NCI-H1694 treated with DMSO at 0.1 percent for 48 hours (cell line): ENCODE measurements at places on chromosomes 7 and 10.

GRCh38 chr10:112082120-112082519, 101.4 kb downstream of the GPAM start:
- DNase-seq: peak; percentile 42

DNA sequence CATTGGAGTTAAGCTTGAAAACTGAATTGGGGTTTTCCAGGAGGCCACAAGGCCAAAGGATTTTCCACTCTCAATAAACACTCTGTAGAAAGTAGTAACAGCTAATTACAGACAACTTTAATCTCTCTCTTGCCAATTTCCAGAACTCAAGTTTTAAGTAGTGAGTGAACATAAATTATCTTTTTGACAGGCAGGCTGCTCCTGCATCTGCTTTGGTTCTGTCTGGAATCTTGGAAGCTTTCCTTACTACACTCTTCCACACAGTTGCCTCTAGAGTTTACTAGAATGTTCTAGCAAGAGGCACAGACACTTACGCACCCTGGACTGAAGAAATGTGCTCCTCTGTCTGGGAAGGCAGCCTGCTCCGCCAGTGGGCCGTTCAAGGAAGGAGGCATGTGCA, 90.5 kb upstream of the WAC start:
- no peak for DNase-seq

DNA sequence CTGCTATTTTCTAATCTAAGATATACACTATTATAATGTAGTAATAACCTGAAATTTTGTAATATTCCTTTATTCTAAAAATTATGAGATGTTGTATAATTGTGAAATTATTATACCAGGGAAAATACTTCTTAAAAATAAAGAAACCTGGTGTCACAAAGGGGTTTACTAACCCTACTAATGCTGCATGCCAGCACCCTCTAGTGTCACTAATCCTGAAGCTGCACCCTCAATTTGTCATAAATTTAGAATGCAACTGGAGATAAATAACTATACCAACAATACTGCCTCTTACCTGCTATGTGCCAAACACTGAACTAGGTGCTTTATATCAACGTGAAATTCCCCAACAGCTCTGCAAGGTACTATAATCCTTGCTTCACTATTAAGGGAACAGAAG, 30.8 kb downstream of the TM9SF3 start:
- peak; percentile 9 for DNase-seq

DNA sequence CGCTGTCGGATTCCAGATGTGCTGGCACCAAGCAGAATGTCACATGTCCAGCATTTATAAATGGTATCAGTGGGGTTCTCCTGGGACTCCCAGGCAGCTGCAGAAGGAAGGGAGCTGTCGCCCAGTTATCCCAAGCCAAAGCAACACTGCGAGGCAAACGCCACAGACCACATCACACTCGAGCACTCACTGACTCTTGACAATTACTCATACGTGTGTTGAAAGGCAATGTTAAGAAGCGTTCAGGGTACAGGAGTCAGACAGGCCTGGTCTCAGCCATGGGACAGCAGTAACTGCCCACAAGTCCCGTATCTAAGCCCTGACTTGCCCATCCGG, 113.4 kb downstream of the DIP2C start:
- no peak for DNase-seq

- no peak for DNase-seq
Measured at GRCh38 chr7:95001258-95001657, 93.9 kb downstream of the PPP1R9A start.

GRCh38 chr10:44878706-44879530, 32.2 kb upstream of the TMEM72 start:
- DNase-seq: peak; percentile 63

- DNase-seq: no peak
Measured at GRCh38 chr10:45581216-45581549, 91.4 kb downstream of the ZFAND4 start.

DNA sequence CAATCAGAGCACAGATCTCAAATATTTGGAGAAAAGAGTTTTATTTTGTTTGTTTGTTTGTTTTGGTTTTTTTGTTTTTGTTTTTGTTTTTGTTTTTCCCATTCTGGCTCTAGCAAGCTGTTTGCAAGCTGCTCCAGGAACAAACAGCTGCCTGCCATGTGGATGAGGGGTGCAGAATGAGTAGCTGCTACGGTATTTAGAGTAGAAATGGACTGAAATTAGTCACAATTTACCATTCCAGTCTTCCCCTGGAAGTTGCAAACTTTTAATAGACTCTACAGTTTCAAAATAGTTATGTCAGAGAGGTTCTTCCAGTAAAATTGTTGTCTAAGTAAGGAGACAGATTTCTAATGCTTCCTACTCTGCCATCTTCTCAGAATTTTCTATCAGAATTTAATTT, 27.1 kb upstream of the TAS2R16 start:
- DNase-seq: no peak

DNA sequence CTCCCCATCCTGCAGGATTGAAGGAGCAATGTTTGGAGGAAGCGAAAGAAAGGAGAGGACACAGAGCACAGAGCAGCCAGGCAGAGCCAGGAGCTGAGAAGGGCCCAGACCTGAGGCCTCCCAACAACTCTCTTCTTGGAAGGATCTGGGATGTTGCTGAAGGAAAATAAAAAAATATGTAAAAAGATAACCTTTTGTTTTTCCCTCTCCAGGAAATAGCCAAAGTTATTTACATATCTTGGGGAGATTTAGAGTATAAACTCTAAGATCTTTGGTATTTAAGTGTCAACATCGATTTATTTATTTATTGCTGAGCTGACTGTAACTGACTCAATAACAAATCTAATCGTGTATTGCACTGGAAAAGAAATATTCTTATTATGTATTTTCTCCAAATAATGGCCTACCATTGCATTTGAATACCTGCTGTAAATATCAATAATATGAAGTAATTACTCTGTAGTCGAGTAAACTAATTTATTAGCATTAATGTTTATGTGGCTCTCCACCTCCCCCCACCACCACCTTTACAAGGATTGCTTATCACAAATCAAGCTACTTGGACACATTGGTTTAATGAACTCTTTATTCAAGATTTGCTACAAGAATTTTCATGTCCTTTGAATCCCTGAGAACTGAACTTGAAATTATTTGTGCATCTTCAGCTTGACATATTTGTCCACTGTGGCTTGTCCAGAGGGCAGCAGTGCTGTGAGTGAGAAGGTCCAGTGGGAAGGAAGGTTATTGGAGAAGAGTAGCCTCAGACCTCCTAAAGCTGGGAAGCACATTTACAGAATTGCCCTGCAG, 1.8 kb upstream of the HOXA11 start:
- no peak for DNase-seq

GRCh38 chr10:44883593-44884331, 27.4 kb upstream of the TMEM72 start:
- no peak for DNase-seq

- no peak for DNase-seq
Measured at GRCh38 chr10:48907730-48908129, 31.9 kb downstream of the LRRC18 start.

- DNase-seq: no peak
Measured at GRCh38 chr10:124798781-124799180, 2.8 kb upstream of the ABRAXAS2 start.

- DNase-seq: no peak
Measured at GRCh38 chr7:96021568-96021967, 249.2 kb downstream of the DYNC1I1 start.

DNA sequence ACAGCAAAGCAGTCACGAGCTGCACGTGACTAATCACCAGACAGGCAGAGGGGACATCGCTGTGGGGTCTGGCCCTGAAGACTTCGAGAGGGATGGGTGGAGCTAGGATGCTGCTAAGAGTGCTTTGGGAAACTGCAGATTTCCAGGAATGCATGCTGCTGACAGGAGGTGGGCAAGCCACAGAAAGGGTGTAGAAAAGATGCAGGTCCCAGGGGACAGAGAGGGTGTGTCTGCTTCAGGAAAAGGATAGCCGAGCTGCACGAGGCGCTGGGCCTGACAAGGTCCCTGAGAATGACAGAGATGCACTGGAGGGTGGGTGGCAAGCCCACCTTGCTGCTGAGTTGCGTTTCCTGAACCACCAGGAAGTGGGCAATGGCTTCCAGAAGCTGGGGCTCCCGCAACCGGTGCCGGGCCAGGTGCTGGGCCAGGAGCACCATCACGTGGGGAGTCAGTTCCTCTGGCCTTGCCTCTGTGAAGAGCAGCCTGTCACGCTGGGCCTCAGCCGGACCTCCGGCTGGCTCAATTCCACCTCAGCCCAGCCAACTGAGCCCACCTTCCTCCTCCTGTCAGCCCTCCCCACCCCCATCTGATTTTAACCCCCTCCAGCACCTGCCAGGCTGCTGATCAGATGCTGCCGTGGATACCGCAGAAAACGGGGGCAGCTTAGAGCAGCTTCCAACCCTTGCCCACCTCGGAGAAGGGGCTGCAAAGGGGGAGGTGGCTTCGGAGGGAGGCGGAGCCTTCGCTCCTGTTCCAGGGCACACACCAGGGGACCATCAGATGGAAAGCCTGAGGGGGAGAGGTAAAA, 2.2 kb downstream of the FASTK start:
- DNase-seq: no peak

DNA sequence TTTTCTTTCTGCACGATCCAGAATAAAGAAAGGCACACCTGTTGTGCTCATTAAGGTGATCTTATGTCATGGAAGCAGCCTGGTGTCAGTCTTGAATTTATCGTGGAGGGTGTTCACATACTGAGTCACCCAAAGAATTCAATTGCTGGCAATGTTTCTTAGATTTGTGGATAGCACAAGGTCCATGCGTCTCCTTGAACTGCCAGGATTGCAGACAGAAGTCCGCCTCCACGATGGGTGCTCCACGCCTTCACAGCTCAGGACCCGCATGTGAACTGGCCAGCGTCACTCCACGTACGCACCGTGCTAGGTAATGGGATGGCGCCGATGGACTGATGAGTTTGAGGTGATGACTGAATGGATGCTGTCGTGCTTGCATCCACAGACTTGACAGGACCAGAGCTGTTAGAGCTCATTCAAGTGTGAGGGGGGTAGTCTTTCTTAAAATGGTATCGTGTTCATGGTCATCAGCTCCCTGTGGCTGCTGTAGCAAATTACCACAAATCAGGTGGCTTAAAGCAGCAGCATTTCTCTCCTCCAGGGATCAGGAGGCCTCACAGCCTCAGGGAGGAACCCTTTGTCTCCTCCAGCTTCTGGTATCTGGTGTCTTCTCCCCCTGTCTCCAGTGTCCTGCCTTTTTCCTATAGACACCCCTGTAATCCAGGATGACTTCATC, 65.4 kb upstream of the DNAJB6 start:
- no peak for DNase-seq

DNA sequence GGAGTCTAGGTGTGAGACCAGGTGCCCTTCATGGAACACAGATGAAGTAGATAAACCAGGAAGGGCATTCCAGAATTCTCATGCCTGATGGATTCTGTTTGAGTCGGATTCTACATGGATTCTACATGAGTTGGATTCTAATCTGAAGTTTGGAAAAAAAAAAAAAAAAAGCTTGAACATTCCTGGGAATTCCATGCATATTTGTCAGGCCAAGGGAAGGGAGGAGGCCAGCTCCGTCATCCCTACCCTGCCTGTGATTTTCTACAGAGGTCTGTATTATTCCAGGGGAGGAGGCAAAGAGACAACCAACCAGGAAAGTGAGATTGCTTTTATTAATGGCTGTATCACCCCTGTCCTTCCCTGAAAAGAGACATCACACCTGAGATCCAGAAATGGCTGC, 27.8 kb upstream of the EBLN1 start:
- no peak for DNase-seq

GRCh38 chr7:124701955-124702354, 63.6 kb downstream of the GPR37 start:
- DNase-seq: no peak

DNA sequence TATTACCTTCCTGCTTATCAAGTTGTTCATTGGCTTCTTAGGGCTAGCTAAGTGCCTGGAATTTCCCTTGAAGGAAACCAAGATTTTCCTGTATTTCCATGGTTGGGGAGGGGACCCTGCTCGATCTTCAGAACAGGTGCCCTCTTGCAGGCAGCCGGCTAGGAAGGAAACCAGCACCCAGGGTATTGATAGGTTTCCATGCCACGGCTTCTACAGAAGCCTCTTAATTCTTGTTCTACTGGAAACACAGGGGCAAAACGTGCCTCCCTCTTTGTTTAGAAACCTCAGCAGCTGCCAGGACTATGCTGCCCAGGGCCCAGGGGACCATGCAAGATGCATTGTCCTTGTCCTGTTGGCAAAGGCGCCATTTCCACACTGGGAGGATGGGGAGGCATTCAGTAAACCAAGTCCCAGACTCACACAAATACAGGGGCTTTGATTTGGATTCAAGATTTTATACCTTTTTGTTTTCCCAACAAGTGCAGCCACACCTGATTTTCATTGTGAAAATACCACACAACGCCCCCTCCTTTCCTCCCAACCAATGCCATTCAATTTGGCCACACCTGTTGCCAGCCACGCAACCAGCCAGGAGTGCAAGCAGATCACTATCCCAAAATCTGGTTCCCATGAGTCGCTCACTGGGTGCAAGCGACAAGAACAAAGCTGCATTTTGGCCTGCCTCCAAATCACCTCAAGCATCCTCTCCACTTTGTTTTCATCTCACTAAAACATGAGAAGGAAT, 29.6 kb downstream of the C10orf71 start:
- DNase-seq: no peak

DNA sequence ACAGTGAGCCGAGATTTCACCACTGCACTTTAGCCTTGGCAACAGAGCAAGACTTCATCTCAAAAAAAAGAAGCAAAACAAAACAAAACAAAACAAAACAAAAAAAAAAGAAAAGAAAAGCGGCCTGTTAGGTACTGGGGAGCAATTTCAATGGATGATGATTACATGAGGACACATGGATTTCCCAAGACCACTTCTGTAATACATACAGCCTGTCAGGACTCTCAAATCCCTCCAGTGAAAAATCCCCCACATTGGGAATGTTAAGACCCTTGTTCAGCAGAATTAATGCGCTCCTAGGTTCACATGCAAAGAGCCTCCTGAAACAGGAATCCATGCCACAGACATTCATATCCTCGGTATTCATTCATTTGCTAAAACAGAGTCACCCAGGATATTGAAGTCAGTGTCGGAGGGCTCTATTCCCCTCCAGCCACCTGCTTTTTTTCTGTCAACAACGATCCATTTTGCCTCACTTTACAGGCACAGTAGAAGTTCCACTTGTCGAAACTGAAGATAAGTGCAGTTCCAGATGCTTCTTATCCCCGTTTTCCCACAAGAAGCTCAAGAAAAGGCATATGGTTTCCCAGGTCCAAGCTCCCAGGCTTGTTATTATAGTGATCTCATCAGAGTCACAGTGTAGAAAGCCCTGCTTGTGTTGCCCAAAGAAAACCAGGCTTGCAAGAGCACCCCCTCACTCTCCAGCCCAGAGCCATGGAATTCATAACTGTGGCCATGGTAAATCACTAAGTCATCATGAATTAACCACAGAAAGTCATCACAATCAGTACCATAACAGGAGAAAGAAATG, 20.2 kb downstream of the SLC16A12 start:
- no peak for DNase-seq

GRCh38 chr7:138979988-138980562, 1.1 kb downstream of the KIAA1549 start:
- DNase-seq: peak; percentile 7

GRCh38 chr7:41738806-41739205, 35.9 kb upstream of the INHBA start:
- no peak for DNase-seq
